ENCODE measurements at places on chromosomes 6 and 20.

- no peak for DNase-seq
Observed at GRCh38 chr6:120775698-120776097, 558.6 kb downstream of the TBC1D32 start.

DNA sequence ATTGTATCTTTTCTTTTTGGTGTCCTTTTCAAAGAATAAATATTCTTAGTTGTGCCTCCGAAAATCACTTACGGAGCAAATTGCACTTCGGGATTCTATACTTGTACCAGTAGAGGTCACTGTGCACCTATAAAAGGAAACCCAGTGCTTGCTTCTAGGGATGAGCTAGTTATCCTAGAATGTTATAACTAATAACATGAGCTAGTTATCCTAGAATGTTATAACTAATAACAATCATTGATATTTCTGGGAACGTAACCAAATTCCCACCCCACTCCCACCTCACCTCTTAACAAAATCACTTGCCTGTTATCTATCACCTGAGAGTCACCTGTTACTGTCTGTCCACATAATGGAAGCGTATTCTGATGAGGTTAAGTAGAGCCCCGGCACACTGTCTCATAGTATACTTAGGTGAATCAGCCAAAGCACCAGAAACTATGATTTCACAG is 126.9 kb upstream of the TIAM2 start:
- peak; percentile 5 for DNase-seq

- no peak for DNase-seq
Observed at GRCh38 chr20:32333988-32334885, 23.9 kb upstream of the ASXL1 start.

DNA sequence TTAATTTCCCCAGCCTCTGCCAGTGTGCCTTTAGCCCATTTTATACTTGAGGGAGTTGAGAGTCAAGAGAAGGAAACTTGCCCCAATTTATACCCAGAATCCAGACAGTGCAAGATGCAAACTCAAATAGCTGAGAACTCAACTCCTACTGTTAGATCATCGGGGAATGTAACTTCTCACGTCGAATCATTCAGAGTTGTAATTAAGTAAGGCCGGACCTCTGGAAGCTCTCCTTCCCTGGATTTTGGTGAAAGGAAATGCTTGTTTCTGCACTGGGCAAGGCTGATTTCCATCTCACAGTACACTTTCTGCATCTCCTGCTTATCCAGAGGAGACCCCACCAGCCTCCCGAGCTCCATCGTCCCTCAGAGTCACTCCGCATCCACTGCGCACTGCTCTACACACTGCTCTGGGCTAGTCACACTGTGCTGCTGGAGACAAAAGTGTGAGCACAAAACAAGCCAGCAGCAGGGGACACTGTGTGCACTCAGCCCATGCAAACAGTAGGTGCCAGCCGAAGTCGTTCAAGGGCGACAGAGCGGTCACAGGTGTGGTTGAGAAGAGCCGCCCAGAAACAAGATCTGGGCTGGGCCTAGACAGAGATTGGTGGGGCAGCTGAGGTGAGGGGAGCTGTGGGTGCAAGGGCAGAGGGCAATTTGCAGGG is 150.4 kb upstream of the QKI start:
- DNase-seq = no peak

DNA sequence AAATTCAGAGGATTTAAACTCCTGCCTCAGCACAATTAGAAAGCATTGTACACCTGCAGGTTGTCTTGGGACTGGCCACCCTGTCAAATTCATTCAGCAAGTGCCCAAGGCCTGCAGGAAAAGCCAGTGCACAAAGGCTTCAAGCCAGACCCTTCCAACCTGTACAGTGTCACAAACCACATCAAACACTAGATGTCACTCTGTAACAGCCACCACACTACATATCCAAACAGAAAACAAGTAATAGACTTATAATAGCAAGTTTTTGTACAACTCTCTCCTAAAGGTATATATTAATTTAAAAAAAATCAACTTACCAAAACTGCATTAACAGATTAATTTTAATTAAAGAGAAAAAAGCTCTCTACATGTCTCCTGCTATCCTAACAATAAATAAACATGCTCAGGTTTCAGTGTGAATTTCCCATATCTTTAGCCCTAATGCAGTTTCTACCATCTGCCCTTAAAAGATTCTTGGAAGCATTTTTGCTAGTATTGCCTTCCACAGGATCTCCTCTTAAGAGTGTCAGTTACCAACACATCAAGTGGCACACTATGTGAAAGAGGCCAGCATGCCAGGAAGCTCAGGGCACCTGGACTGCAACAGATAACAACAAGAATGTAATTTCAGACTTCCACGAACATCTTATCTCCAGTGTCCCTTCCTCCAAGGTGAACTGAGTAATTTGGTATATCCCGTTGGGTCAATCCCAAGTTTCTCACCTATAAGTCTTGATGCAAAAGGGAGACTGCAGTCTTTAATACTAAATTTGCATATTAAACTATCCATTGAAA is 47.5 kb downstream of the RALGAPA2 start:
- DNase-seq = no peak

DNA sequence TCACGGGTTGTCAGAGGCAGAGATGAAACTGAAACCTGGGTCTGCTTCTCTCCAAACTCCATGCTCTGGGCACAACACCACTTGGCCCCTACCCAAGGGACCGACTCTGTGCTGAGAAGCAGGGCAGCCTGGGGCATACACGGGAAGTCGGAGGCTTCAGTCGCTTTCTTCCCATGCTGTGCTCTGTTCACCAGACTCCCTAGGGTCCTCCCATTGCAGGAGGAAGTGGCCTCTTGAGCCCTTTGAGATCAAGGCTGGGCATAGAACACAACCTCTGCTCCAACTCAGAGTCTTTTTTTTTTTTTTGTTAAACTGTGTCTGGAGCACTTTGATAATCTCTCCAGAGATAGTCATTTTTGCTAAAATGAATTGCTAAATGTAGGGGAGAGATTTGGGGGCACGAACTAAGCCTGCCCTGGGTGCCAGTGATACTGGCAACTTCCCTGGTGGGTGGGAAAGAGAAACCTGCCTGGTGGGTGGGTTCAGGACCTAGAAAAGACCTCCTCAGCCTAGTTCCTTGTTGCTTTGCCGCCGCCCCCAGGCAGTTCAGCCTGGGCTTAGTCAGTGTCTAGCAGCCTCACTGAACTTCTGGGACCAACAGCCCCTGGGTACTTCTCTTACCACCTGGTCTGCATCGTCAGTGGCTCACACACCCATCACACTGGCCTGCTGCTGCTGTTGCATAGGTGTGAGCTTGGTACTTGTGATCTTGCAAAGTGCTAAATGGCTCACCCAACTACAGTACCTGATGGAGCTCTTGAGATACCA is 62.0 kb downstream of the PPP1R14C start:
- DNase-seq = no peak

- no peak for DNase-seq
Observed at GRCh38 chr6:106125925-106126435, 39.8 kb downstream of the PRDM1 start.

DNA sequence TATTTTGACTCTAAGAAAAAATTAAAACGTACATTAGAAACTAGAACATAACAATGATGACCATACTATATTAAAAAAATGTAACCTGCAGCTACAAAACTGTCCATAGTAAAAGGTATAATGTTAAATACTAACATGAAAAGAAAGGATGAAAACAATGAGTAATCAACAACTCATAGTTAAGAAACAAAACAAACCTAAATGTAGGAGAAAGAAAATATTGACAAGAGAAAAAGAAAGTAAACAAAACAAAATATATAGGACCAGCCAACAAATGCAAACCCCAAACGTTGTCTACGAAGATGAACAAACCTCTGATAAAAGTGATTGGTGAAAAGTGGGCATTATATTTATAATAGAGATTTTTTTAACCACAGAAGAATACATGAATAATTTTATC is 41.1 kb upstream of the ADGRG6 start:
- no peak for DNase-seq

DNA sequence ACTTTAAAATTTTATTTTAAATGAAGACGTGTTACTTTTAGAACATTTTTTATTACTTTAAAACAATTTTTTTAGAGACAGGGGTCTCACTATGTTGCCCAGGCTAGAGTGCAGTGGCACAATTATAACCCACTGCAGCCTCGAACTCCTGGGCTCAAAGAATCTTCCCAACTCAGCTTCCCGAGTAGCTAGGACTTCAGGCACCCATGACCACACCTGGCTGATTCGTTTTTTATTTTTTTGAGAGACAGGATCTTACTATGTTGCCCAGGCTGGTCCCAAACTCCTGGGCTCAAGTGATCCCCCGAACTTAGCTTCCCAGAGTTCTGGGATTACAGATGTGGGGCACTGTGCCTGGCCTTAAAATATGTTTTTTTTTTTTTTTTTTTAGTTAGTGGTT is 287.7 kb downstream of the GMDS start:
- no peak for DNase-seq

DNA sequence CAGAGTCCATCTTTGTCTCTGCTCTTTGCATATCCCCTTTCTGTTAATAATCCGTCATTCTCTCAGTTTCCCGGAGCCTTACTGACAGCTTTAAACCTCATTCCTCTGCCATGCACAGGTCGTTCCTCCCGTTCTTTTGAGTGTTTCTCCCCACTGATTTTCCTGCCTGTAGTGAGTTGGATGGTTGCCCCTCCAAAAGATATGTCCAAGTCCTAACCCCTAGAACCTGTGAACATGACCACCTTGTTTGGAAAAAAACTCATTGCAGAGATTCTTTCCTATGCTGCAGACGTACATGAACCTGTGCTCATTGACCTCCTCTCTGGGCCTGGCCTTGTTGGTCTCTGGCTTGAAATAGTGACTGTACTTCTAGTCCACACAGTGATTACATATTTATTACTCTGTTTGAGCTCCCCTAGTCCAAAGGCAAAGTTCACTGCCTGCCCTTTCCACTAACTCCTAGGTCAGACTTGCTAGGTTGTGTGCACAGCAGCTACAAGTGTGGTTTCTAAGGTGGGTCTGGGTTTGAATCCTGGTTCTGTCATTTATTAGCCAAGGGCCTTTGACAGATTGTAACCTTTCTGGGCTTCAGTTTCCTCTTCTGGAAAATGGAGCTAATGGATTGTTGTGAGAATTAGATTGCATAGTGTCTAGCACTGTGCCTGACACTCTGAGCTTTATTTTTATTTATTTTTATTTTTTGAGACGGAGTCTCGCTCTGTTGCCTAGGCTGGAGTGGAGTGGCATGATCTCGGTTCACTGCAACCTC is 29.3 kb downstream of the PPARD start:
- no peak for DNase-seq

DNA sequence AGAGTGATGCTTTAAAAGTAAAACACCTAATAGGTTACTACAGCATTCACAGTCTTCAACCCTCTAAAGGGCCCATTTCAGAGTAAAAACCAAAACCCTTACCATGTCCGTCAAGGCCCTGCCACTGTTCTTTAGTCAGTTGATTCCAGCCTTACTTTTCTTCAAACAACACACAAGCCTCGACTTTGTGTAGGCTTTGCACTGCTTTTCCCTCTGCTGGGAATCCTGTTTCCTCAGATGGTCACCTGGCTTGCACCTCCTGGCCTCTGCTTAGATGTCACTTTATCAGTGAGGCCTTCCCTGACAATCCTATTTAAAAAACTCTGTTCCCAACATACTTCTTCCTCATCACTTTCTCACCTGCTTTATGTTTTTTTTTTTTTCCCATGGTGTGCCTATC is 77.1 kb upstream of the FLRT3 start:
- no peak for DNase-seq

- DNase-seq = no peak
Observed at GRCh38 chr6:164419099-164419498, 890.3 kb downstream of the C6orf118 start.

- DNase-seq = no peak
Observed at GRCh38 chr6:27679964-27680694, 207.2 kb upstream of the ZNF184 start.

DNA sequence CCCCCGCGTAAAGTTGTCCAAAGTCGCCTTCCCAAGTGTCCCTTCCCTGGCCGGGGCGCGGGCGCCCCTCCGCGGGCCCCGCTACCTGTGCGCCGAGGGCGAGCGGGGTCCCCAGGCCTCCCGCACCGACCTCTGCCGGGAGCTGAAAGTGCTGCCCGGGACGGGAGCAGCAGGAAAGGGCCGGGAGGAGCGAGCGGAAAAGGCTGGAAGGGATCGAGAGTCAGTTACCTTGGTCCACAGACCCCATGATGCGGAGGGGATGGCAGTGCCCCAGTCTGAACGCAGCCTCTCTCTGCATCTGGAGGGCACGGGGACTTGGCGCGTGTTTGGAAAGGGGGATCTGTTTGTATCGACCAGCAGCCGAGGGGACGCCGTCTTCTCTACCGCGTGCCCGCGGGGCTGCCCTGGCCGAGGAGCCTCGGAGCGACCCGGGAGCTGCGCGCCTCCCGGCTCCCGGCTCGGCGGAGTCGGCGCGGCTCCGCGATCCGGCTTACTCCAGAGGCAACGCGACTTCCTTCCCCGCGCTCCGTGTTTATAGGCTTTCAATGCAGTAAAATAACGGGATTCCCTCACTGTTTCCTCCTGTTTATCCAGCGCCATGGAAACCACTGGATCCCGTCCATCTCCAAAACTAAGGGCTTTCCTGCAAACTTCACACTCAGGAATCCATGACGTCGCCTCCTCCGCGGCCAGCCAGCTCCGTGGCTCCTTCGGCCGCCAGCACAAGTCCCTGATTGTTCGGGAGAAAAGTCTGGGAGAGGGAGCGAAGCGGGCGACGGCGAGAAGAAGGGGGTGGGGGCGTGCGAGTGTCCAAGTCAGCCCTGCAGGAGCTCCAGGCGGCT is 20.0 kb upstream of the NFATC2 start:
- DNase-seq = no peak

DNA sequence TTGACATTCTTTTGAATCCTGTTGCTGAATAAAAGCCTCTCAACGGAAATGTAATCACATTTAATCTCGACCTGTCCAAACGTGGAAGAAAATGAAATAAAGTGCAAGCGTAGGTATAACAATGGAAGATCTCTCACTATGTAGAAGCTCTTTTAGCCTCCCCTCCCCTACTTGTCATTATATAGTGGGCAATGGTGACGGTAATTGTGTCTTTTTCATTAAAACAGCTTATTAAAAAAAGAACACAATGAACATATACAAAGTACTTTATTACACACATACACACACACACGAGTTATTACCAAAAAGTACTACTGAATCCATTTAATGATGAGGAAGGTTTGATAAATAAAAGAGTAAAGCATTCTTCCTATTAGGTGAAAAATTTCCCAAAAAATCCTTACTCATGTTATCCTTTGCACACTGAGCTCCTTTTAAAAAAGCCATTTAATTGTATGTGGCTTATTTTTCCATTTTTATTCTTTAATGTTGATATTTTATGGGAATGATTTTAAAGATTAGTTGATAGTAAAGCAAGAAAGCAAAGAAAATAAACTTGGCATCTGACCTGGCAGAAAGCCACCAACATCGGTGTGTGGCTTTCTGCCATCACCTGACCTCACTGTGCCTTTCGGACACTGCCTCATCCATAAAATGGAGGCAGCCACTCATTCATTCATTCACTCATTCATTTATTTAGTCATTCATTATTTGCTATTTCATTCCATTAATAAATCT is 493 bp upstream of the SGK1 start:
- DNase-seq = no peak

- peak; percentile 55 for DNase-seq
Observed at GRCh38 chr6:52839124-52840055, 1.2 kb downstream of the GSTA5 start.

GRCh38 chr6:37145443-37145842 is 24.5 kb upstream of the PIM1 start:
- no peak for DNase-seq
